CD14-positive monocyte (primary cell): ENCODE measurements at places on chromosomes 7 and 10.

DNA sequence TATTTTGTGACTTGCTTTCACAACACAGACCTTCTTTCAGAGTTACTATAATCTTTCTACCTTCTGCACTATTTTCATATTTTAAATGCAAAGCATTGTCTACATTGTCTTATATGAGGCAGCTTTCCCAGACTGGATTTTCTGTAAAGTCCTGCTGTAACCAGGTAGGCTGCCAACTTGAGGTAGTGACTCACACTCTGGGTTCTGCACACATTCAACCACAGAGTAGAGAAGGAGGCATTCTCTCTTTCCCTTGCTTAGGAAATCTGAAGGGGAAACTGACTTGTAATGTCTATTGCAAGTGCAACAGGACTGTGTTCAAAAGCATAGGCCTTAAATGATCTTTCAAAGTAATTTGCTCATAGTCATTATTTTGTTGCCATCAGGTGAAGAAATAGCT lies 461.4 kb downstream of the GRM8 start:
- DNase-seq, result no peak

GRCh38 chr7:101885597-101885955 lies 68.2 kb downstream of the CUX1 start:
- DNase-seq, result peak; percentile 26

DNA sequence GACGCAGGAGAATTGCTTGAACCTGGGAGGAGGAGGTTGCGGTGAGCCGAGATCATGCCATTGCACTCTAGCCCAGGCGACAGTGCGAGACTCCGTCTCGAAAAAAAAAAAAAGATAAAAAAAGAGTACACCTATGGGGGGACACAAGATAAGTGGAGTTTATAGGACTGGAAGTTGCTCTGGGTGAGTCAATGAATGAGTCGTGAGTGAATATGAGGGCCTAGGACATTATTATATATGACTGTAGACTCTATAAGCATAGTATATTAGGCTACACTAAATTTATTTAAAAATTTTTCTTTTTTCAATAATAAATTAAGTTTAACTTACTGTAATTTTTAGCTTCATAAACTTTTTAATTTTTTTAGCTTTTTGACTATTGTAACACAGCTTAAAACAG lies 19.4 kb upstream of the SGCE start:
- DNase-seq, result no peak

- no peak for DNase-seq
Measured at GRCh38 chr7:50364645-50365044, 60.1 kb downstream of the IKZF1 start.

DNA sequence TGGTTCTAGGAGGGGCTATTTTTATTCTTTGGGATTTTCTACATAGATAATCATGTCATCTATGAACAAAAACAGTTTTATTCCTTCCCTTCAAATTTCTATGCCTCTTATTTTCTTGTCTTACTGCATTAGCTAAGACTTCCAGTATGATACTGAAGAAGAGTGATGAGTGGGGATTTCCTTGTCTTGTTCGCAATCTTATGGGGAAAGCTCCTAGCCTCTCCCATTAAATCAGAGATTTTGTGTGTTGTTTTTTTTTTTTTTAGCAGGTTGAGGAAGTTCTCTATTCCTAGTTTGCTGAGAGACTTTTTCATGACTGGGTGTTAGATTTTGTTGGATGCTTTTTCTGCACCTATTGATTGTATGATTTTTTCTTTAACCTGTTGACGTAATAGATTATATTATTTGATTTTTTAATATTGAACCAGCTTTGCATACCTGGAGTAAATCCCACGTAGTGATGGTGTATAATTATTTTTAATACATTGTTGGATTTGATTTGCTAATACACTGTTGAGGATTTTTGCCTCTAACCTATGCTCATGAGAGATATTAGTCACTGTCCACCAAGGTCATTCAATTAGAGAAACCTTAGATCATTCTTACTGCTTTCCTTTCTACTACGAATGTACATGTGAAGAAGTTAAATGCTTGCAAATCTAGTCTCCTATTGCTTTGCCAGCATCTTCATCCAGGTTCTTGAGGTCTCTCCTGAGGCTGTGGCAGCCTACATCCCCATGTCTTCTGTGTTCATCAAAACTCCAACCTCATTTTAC lies 6.5 kb downstream of the ATP5F1C start:
- DNase-seq, result no peak
